Progenitor cell of endocrine pancreas (in vitro differentiated cells): ENCODE measurements at places on chromosomes 11 and 22. TPM values are rescaled to one million over a fixed set of nuclear protein-coding genes. Genes with fewer than 3 reads are reported as not detected.

Gene AGBL2
- total RNA-seq = 6.1 and 8.2 TPM in 2 replicates

Gene MYOD1
- not detected in 2 replicates for total RNA-seq

DNA sequence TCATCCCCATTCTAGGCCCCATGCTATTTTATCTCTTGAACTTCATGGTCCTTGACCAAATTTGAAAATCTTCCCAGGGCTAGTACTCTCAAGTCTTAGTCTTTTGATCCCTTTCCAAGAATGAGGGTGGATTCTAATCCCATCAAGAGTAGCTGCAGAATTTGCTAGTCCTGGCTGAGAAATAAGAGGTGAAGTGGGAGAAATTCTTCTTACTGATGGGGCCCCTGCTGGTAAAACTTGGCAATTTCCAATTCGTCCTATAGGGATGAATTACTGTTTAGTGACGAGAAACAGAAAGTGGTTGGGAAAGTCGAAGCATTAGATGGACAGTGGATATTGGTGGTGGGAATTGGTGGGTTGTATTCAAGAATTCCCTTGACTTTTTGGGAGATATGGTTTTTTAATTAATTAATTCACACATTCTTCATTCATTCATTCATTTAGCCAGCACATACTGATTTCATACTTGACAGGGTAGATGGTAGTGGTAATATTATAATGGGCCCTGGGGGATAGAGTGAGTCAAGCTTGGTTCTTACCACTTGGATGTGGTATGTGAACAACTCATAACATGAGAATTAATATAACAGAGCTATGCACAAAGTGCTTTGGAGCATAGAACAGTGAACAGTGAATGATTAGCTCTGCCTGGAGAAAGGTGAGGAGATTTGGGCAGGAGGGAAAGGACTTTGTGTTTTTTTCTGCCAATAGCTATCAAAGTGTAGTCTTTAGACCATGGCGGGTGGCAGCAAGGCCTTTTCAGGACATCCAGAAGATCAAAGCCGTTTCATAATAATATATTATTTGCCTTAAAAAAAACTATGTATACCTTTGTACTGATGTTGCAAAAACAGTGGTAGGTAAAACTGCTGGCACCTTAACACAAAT is 103.8 kb downstream of the STIM1 start:
- DNase-seq = no peak

DNA sequence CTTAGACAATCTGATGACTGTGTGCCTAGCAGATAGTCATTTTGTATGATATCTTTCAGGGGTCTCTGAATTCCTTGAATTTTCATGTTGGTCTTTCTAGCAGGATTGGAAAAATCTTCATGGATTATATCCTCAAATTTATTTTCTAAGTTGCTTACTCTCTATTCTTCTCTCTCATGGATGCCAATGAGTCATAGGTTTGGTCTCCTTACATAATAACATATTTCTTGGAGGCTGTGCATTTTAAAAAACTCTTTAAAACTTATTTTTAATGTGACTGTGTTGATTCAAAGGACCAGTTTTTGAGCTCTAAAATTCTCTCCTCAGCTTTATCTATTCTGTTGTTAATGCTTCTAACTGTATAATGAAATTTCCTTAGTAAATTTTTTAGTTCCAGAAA is 198.7 kb downstream of the AASDHPPT start:
- no peak for DNase-seq

- DNase-seq = no peak
These were observed 11.8 kb downstream of the TUB start for GRCh38 chr11:8092587-8093424.

- no peak for DNase-seq
These were observed 8.4 kb downstream of the DAGLA start for GRCh38 chr11:61688365-61689163.

GRCh38 chr11:65639623-65640482 is 2.0 kb downstream of the SIPA1 start:
- DNase-seq = no peak

DNA sequence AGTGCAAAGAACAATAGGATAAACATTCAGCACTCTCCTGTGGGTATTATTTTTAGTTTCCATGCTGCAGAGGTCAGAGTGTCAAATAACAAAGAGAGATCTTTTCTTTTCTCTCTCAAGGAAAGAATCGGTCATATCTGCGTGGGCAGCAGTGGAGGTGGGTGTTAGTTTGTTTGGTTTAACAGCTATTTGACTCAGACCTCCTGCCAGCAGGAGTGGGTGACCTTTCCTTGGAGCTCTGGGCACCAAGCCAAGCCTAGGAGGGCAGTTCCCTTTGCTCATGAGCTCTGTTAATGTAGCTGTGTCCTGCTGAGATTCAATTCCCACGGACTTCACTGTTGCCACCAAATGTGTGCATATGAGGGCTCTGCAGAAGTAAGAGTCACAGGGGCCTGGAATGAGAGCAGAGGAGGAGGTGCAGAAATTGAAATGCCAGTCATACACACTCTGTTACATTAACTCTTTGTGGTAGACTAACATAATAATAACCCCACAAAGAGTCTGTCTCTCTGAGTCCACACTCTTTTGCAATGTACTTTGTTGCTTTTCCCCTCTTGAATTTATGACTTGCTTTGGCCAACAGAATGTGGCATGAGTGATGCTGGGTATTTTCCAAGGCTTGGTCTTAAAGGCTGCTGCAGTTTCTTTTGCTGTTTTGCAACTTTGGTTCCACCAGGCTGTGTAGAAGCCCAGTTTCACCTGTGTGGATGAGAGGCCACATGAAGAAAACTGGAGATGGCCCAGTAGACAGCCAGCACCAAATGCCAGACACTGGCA is 76.0 kb upstream of the GRK3 start:
- no peak for DNase-seq

DNA sequence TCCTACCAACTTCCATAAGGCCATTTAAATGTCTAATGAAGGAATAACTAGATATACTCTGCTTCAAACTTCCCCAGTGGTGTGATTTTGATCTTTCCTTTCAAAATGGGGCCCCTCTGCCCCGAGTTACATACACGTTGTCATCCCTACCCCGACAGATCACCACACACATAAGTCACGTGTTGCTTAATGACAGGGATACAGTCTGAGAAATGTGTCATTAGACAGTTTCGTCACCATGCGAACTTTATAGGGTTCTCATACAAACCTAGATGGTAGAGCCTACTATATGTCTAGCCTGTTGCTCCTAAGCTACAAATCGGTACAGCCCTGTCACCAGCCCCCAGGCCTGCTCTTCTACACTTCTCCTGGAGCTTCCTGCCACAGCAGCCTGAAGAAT is 49.8 kb upstream of the SCUBE2 start:
- no peak for DNase-seq

DNA sequence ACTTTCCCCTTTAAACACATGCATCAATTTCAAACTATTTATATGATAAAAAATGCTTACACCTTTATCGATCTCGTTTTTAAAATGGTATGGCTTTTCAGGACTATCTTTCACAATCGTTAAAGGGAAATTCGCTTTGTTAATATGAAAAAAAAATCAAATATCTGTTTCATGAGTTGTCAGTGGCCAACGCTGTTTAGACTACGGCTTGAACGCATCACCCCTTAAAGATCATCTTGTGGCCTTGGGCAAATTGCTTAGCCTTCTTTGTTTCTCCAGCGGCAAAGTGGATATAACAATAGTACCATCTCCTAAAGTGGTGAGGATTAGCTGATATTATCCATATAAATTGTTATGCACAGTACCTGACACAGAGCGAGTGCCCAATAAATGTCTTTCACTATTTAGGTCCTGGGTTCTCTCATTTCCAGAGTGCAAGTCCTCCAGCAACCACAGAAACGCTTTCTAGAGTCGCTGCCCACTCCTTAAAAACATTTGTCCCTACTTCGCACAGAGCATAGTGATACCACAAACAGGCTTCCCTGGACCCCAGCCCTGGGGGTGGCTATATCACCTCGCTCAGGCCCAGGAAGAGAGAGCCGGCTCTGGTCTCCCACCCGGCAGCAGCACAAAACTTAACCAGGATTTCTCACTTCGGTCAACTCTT is 904 bp downstream of the SLC35F2 start:
- no peak for DNase-seq

- no peak for DNase-seq
These were observed 39.0 kb upstream of the MMP20 start for GRCh38 chr11:102664001-102664752.

DNA sequence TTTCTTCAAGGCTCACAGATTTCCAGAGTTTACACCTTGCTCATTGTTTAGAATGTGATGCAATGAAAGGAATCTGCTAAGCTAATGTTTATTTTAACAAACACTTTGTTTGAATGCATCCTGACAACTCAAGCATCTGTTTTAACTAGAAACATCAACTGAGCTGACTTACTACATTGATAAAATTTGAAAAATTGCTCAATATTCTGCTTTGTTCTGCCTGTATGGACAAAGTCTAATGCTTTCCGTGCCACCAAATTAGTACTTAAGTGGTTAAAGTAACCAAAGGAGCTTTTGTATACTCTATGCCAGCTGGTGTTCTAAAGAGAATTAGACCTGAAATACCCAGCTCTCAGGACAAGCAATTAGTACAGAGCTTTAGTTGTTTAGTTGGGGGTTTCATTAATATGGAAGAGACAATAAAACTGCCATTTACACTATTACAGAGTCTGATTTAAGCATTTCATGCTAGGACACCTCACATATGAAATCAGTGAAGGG is 105.2 kb downstream of the MAML2 start:
- no peak for DNase-seq

Gene UPK3A
- total RNA-seq = 0.57 and 1.9 TPM in 2 replicates

DNA sequence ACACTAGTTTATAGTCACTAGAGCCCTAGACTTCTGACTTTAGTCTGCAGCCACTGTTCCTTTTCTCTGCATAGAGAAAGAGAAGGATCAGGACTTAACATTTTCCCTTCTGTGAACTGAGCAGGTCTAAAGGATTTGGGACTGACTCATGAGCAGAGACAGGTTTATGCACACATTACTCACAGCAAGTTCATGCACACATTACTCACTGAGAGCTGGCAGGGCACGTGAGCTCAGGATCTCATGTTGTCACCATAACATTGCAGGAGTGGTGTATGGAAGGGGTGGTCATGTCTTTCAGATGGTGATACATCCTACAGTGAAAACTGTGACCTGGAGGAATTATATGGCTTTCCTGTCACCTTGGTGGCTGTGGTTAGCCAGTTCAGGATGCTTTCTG is 56.4 kb downstream of the CEP164 start:
- DNase-seq = no peak

DNA sequence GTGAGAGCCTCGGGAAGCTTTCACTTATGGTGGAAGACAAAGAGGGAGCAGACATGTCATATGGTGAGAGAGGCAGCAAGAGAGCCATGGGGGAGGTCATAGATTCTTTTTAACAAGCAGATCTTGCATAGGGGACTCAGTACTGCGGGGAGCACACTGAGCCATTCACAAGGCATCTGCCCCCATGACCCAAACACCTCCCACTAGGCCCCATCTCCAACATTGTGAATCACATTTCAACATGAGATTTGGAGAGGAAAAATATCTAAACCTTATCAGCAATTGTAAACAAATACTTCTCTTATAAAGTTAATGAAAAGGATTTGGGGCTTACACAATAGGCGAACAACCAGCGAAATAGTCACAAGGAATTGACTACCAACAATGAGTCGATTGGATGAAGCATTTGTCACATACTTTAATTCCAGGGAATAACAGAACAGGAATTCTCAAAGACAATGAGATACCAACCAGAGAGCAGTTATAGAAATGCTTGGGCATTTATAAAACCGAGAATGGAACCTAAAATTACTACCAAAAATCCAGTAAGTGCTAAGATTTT is 7.3 kb downstream of the DDI1 start:
- no peak for DNase-seq

DNA sequence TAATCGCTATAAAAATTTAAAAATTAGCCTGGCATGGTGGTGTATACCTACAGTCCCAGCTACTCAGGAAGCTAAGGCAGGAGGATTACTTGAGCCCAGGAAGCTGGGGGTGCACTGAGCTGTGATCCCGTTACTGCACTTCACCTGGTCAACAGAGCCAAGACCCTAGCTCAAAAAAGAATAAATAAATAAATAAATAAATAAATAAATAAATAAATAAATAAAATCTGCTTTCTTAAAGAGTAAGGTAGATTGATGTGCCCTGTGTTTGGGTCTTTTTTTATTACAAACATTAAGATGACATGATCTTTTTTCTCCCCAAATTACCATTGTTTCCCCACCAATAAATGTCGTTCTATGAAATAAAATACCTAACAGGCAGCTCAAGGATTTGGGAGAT is 114.3 kb upstream of the APOA1 start:
- DNase-seq = no peak

- DNase-seq = no peak
These were observed 11.8 kb downstream of the GTSE1 start for GRCh38 chr22:46308283-46308988.

GRCh38 chr11:13000721-13001120 is 8.4 kb upstream of the RASSF10 start:
- no peak for DNase-seq

GRCh38 chr11:78345450-78345849 is 72.2 kb downstream of the GAB2 start:
- DNase-seq = no peak
